Suppressor macrophage (primary cell): ENCODE measurements at places on chromosomes 6 and 20.

DNA sequence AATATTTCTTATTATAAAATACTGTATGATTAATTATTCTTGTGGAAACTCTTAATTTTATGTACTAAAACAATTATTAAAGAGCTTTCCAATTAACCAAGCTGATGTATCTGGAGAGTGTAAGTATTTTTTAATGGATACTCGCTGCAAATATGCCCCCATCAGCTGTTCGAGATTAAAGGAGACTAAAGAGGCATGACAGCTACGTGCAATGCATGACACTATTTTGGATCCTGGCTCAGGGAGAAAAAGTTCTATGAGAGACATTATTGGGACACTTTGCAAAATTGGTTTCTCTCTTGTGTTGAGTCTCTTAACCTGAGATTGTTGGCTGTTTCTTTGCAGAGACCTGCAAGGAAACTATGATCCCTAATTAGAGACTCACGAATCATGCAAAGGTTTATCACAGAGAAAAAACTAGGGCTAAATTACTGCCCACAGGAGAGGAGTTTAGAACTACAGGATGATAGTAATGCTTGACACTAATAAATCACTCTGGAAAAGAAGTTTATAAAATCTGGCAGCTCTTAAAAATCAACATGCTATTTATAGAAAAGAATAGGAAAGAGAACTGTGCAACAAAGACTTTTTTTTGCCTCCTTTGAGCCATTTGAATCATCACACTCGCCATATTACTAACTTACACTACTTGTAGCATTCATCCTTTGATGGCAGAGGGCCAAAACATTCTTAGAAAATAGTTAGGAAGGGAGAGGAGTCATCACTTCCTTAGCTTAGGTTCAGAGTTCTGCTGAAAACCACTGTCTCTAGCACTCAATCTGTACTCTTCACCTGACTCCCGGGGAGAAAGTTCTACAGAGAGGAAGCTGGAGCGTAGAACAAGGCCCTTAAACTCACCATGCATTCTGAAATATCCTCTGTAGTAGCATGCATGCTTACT is 25.3 kb downstream of the NRN1 start:
- peak; percentile 57 for DNase-seq

DNA sequence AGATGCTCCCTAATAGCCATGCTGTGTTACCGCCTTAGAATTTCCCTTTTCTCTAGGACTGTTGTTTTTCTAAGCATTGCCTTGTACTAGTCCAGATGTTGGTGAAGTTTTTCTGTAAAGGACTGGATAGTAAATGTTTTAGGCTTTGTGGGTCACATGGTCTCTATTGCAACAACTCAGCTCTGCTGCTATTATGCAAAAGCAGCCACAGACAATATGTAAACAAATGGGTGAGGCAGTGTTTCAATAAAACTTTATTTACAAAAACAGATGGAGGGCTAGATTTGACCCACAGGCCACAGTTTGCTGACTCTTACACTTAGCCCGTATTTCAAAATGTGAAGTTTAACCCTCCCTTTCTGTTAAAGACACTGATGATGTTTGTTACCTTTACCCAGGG is 207.6 kb upstream of the MYLIP start:
- DNase-seq: no peak

GRCh38 chr6:27139756-27140579 is 107.5 kb upstream of the PRSS16 start:
- DNase-seq: peak; percentile 38

DNA sequence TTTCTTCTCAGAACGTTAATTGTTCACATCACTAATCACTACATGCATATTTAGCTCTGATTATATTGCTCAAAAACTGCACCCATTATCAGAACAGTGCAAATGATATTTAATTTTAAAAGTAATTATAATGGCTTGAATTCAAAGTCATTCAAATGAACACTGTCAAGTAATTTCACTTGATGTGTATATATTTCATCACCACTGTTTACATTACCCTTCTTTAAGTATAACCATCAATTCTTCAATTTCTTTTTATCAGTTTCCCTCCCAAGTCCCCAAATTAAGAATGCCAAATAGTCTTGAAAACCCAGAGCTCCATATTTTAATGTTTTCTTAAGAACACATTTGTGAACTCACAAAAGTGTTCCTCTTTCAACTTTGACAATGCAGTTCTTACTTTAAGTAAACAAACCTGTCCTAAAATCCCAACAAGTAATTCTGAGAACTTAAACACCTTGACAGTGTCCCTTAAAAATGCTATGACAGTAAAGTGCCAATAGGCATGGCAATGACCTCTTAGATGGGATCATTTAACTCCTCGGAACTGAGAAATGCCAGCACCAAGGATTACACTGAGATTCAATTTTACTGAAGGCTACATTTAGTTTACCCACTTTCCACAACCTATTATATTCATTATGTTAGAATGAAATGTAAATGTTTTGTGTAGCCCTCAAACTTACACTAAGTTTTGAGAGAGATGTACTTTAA is 16.7 kb upstream of the SNX14 start:
- DNase-seq: no peak

DNA sequence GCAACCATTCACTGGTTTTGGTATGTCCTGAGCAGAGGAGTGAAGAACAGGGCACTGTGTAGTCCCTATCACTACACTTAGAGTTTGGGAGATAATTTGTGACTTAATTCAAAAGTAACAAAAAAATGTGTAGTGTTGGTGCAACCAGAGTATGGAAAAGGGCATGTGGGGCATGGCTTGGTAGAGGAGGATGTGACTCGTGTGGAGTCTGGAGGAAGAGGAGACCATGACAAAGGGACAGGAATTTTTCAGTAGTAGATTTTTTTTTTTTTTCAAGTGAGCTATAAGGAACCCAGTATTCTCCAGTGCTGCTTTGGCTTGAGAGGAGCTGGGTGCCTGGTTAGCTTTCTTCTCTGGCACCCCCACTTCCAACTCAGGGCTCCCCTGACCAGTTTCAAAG is 5.1 kb downstream of the MTRES1 start:
- no peak for DNase-seq

DNA sequence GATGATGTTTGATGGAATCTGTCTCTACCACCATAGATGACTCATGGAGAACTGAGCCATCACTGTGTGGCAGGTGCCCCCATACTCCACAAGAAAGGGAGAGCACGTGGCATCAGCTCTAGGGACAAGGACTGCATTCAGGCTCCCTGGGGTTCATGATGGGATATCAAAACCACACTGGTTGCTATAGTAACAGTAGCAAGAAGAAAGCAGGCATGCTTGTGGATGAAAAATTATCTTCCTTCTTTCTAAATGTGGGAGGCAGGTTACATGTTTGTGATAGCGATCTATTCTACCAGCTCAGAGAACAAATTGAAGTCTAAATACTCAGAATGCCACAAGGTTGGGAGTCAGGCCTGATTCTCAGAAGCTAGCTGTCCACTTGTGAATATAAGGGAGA is 224.2 kb downstream of the ARHGAP18 start:
- DNase-seq: no peak

DNA sequence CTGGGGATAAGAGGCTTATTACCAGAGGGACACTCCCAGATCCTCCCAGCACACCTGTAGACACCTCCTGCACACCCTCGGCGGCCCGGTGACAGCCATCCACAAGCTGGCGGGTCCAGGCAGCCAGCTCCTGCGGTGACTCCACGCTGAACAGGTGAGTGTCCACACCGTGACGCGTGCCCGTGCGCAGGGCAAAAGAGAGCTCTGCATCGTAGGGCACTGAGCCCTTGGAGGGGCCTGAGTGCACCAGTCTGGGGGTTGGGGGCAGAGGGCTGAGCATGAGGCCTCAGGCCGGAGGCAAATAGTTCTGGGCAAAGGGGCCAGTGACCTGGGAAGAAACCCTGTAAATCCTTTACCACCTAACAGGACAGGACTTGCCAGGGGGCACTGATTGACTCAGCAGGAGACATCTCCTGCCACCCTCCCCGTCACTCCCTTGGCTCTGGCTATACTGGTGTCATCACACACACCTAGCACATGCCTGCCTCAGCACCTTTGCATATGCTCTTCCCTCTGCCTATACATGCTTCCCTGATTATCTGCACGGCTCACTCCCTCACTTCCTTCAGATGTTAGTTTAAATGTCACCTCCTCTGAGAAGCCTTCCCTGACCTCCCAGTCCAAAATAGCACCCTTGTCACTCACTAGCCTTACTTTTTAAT is 8.9 kb upstream of the CDK5RAP1 start:
- no peak for DNase-seq

DNA sequence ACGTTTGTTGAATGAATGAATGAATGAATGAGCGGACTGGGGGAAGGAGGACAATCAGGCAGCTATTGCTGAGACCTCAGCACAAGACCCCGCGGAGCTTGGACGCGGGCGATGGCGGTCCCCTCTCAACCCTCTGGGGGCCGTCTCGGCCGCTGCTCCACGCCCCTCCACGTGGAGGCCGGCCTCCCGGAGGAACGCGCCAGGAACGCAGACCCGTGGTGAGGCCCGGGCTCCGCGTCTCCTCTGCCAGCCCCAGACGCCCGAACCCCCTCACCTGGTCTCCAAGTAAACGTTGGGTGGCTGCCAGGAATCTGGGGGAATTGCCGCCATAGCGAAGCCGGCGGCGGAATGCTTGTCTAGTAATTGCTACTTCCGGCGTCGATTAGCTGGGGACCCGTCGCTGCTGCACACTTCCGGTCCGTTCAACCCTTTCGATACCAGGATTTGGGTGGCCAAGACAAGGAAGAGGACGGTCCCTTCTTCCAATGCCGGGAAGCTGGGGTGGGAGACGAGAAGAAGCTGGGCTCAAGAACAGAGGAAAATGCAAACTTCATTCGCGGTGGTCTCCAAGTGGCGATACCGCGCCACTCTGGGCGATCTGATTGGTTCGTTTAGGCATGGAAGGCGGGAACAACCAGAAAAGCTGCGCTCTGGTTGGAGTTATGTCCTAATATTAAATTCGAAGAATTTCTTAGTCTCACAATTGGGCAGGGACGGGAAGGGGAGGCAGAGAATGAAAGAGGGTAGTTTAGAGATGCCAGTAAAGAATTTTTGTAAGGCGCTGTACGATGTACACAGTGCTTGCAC is at the start of gene PPIL1:
PPIL1 (minus strand) TSS at position 361 of the 807 bp plus-strand sequence; CDS start at position 330, 31 bp downstream.
- DNase-seq: peak; percentile 94
